ENCODE measurements at places on chromosomes 16 and 17.
A peak's percentile ranks its signal among the peaks of the same experiment; 100 is the strongest.

GRCh38 chr16:90077757-90078578 is 837 bp upstream of the PRDM7 start:
- DNase-seq, result no peak

DNA sequence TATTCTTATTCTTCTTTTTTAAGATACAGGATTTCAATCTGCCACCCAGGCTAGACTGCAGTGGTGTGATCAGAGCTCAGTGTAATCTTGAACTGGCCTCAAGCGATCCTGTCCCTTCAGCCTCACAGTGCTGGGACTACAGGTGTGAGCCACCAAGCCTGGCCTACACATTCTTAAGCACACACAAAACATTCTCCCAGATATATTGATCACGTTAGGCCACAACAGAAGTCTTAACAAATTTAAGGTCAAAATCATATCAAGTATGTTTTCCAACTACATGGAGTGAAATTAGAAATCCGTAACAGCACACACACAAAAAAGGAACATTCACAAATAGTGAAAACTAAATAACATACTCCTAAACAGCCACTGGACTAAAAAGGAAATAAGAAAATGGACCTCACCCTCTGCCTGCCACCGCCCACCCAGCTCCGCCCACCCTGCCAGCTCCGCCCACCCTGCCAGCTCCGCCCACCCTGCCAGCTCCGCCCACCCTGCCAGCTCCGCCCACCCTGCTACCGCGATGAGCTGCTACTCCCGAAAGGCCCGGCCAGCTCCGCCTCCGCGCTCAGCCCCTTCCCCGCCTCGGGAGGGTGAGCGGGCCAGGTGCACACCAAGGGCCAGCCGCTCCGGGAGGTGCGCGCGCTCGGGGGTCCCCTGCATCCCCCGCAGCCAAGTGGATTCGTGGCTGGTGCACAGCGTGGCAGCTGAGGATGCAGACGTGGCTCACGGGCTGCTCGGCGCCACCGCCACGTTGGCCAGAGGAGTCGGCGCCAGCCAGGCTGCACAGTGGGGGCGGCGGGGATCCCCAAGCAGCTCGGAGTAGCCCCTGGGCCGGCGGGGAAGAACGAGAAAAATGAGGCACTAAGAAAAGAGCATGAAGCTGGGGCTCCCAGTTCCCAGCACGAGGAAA is 41.2 kb downstream of the C16orf87 start:
- DNase-seq, result peak; percentile 77

GRCh38 chr17:57940653-57941329 is 14.4 kb downstream of the CUEDC1 start:
- peak; percentile 26 for DNase-seq

- no peak for DNase-seq
These were observed 16.5 kb downstream of the LITAF start for GRCh38 chr16:11570258-11570657.

DNA sequence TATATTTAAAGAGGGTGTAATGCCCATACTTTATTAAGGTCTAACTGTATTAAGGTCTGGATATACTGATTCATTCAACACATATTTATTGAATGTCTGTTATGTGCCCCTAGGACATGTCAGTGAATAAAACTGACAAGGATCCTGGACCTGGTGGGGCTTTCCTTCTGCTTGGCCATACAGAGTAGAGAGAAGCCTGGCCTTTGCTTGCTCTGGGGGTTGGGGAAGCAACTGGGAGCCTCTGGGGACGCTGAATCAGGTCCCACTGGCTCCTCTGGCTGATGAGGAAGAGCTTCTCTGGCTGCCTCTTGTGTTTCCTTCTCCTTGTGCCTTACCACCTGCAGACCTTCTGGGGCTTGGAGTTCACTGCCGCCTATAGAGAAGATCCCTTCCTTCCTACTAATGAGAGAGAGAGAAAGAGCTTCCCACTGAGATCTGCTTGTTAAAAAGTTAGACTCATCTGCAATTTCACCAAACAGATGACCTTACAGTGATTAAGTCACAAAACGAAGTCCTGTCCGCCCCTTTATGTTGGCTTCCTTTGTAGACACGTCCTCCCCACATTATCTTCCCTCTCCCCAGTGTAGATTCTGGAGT is 49.7 kb downstream of the MSI2 start:
- DNase-seq, result no peak

DNA sequence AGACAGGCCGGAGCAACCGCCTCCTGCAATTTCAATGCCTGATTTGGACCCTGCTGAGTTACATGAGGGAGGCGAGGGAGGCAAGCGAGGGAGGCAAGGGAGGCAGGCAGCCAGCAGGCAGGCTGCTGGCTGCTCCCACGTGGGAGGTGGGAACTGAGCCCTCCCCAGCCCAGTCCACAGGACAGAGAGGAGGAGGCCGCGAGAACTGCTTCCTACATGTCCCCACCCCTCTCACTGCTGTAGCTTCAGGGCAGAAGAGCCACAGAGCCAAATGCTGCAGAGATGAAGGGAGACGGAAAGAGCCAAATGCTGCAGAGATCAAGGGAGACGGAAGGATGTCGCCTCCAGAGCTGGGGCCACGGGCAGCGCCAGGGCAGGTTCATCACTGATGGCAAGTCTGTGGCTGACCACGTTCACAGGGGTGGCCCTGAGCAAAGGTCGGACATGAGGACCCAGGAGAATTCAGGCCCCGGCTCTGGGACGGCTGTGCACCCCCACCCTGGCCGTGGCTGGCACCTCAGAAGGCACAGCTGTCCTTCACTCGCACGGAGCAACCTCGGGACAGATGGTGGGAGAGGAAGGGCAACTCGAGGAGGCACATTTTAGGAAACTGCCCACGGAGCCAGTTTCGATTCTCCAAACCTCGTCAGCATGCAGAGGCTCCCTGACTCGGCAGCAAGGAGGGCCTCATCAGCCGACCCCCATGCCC is 21.5 kb downstream of the RPH3AL start:
- no peak for DNase-seq
